ENCODE measurements at places on chromosomes 16 and 17. TPM values are rescaled to one million over a fixed set of nuclear protein-coding genes. Genes with fewer than 3 reads are reported as not detected.

The SEC14L5 gene
- total RNA-seq, result not detected

The DNAH9 gene
- 1.7 TPM for total RNA-seq

The EPOP gene
- total RNA-seq, result 3.4 TPM

The FKBP10 gene
- 42.0 TPM for total RNA-seq

The PIK3R5 gene
- 8.4 TPM for total RNA-seq

The CDH1 gene
- total RNA-seq, result 428 TPM

The CES5A gene
- 0.39 TPM for total RNA-seq

The OR4D1 gene
- not detected for total RNA-seq

The MSLN gene
- 1.4 TPM for total RNA-seq

The MT1G gene
- 2.9 TPM for total RNA-seq

The PRAC2 gene
- total RNA-seq, result not detected

The GALK1 gene
- total RNA-seq, result 24.2 TPM

The PYDC1 gene
- total RNA-seq, result not detected

The SALL1 gene
- total RNA-seq, result 4.4 TPM

The PRDM7 gene
- not detected for total RNA-seq

The RBFOX1 gene
- total RNA-seq, result 4.0 TPM

The TMEM235 gene
- total RNA-seq, result not detected

The ARL5C gene
- not detected for total RNA-seq

The DPEP1 gene
- total RNA-seq, result 0.75 TPM

The TBC1D3I gene
- total RNA-seq, result 2.1 TPM

The CFAP97D1 gene
- total RNA-seq, result not detected

The ASPA gene
- total RNA-seq, result 15.3 TPM

Data from ureter (tissue), 1 donor.